ENCODE measurements at places on chromosomes 3 and 15.

- no peak for DNase-seq
These were observed 2.1 kb downstream of the CCDC51 start for GRCh38 chr3:48437812-48438211.

GRCh38 chr15:93980261-93980911, 251.0 kb upstream of the MCTP2 start:
- no peak for DNase-seq

DNA sequence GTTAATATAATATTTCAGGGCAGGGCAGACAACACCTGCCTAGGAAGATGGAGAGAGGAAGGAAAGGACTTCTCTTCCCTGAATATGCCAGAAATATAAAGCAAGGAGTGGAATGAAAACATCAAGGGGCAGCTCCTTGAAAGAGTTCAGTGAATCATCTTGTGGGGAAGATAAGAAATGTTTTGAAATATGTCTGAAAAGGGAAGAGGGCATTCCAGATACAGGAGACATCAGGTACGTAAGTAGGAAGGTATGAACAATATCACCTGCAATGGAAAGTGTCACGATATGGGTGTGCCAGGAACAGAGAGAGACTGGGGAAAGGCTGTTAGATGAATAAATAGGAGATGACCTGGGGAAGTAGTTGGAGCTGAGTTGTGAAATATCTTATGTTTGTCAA, 75.8 kb upstream of the WDR72 start:
- DNase-seq, result no peak

GRCh38 chr15:101066501-101067408, 147.6 kb downstream of the LRRK1 start:
- DNase-seq, result no peak

- DNase-seq, result no peak
These were observed 16.2 kb downstream of the SLC6A6 start for GRCh38 chr3:14418296-14419250.

DNA sequence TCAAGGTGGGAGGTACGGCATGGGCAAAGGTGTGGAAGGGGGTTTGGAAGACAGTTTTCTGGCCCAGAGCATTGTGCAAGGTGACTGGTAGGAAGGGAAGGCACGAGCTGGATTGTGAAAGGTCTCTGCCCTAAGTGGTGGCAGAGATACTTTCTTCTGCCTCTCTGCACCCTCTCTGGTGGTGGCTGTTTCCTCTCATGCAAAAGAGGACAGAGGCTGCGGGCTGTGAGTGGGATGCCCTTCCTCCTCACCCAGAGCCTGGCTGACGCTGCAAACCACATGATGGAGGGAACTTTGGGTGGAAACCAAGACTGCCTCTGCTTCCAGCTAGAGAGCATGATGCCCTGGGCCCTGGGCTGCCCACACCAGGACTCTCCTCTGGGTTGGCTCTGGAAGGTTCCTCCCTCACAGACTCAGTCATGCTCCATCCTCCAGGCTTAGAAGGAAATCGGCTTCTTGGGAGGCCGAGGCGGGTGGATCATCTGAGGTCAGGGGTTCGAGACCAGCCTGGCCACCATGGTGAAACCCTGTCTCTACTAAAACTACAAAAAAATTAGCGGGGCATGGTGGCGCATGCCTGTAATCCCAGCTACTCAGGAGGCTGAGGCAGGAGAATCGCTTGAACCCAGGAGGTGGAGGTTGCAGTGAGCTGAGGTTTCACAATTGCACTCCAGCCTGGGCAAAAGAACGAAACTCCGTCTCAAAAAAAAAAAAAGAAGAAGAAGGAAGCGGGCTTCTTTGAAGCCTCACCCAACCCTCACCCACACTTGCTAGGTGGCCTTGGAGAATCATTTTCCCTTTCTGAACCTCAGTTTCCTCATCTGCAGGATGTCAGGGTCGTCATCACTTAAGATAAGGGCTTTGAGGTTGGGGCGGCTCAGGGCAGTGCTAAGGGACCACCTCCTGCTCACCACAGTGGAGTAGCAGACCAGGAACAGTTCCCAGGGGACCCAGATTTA, 8.3 kb downstream of the PSTPIP1 start:
- no peak for DNase-seq

GRCh38 chr3:171760477-171760876, 49.8 kb downstream of the PLD1 start:
- no peak for DNase-seq

GRCh38 chr15:94259121-94259751, 27.9 kb downstream of the MCTP2 start:
- DNase-seq, result no peak

- DNase-seq, result no peak
These were observed 327.8 kb downstream of the GBE1 start for GRCh38 chr3:81433675-81434074.

DNA sequence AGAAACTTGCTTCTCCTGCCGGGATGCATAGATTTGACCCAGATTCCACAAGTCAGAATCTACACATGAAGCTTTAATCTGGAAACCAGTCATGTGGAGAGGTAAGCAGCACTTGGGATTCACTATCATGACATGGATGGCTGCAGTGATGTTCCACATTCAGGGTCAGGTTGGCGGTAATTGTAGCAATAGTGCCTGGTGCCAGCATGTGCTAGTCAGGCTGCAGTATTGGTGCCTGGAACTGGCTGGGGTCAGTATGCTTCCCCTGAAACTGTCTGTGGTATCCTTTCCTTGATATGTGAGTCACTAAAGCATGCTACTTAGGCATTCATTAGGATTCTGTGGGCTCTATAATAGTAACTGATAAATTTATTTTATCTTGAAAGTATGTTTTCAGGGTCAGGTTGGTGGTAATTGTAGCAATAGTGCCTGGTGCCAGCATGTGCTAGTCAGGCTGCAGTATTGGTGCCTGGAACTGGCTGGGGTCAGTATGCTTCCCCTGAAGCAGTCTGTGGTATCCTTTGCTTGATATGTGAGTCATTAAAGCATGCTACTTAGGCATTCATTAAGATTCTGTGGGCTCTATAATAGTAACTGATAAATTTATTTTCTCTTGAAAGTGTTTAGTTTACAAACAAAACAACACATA, 1439.2 kb downstream of the ZPLD1 start:
- DNase-seq, result no peak

DNA sequence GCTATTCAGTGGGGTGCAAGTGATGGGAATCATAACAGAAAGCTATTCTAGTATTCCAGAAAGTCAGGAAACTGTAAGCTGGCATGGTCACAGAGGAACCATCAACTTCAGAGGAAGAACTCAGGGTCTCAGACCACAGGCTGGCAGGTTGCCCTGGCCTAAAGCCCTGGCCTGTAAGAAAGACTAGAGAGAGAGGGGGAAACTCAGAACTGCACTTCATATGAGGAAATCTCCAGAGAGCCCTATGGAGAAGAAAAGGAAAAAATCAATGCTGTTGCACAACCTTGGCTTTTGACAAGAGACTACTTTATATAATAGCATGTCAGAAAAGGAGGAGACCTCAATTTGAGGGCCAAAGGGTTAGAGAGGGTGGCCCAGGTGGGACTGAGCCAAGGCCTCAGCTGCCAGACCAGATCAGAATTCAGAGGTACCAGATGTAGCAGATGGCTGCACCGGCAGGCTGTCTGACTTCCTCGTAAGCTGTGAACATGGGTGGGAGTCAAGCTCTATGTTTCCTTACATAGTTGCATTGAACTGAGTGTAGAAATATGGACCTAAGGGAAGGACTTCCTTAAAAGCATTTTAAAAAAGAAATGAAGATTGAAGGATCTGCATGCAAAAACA, 333.8 kb downstream of the PDCD6IP start:
- no peak for DNase-seq

GRCh38 chr15:71341811-71342550, 226.7 kb downstream of the THSD4 start:
- no peak for DNase-seq

DNA sequence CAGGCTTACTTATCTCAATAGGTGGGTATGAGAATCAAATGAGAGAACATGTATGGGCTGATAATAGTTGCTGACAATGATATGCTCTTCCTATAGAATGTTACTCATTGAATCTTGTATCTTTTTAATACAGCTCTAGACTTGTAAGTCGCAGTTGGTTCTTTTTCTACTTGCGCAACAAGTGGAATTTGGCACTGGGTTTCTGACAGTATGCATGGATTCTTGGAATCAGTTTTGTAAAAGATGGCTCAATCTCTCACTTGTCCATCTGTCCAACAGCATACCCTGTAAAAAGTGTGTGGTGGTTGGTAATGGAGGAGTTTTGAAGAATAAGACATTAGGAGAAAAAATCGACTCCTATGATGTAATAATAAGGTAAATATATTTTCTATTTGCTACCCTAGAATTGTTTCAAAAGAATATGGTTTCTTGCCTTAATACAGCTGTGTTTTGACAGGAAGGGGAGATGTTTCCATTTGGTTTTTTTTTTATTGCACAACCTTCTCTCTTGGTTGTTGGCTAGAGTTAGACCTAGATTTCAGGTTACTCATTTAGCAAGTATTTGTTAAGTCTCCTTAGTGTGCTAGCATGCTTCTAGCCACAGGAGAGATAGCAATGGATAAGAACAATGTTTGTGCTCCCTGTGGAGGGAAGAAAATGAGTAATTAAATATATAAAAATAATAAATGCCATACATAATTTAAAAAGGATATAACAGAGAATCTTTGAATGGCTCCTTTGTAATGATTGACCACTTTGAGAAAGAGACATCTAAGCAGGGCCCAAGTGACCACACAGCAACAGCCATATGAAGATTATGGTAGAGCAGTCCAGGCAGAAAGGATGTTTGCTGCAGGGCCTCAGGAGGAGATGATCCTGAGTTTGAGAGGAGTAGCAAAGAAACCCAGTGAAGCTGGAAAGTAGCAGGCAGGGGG, 21.8 kb downstream of the ST3GAL6 start:
- peak; percentile 57 for DNase-seq

DNA sequence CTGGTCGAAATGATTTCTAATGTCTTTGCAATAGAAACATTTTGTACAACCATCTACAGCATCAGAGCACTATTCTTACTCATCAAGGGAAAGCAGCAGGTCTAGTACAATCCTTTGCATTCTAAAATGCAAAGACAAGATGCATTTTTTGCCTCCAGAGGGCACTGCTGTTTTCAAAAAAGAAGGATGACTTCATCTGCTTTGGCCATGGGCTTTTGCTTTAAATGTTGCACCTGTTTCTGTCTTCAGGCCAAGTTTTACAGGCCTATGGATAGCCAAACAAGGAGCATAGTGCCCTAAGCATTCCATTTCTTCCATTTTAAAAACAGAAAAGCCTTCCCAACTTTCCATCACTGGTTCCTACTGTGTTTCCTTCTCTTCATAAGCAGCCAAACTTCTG, 3.4 kb downstream of the PARP9 start:
- peak; percentile 32 for DNase-seq

- no peak for DNase-seq
These were observed 18.1 kb upstream of the SLC41A3 start for GRCh38 chr3:126102011-126102410.

All from GM04504 (cell line).